Left lobe of liver (tissue), 2 donors: ENCODE measurements at places on chromosomes 1 and 21. TPM values are rescaled to one million over a fixed set of nuclear protein-coding genes. Genes with fewer than 3 reads are reported as not detected.

- DNase-seq, result no peak
Observed at GRCh38 chr1:50108497-50109059, at the start of gene ELAVL4. ELAVL4 (plus strand) TSS chr1:50108920; CDS start chr1:50109190, 270 bp downstream.

- peak; percentile 27 for DNase-seq
Observed at GRCh38 chr1:39745016-39745670, 6.5 kb downstream of the PPIE start.

GRCh38 chr21:22855581-22855980, 1857.4 kb downstream of the NCAM2 start:
- no peak for DNase-seq

DNA sequence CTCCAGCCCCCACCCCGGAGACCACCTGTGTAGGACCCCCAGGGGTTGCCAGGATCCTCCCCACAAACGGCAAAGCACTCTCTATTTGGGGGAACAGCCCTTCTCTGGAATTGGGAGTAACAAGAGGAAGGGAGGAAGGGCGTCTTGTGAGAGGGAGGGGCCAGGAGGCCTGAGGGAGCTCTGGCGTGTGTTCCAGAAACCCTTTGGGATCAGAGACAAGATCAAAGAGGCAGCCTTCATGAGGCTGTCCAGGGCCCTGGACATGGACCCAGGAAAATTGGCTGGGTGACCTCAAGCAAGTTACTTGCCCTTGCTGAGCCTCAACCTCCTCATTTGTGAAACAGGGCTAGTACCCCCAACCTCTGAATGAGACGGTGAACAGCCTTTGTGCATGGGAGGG, 18.1 kb upstream of the ECE1 start:
- no peak for DNase-seq

- no peak for DNase-seq
Observed at GRCh38 chr1:62381831-62382657, 54.8 kb upstream of the USP1 start.

GRCh38 chr1:230379928-230380327, 46.2 kb downstream of the PGBD5 start:
- DNase-seq, result no peak

LCE2B gene
- not detected for total RNA-seq
